ENCODE measurements at places on chromosomes 7 and 10.

DNA sequence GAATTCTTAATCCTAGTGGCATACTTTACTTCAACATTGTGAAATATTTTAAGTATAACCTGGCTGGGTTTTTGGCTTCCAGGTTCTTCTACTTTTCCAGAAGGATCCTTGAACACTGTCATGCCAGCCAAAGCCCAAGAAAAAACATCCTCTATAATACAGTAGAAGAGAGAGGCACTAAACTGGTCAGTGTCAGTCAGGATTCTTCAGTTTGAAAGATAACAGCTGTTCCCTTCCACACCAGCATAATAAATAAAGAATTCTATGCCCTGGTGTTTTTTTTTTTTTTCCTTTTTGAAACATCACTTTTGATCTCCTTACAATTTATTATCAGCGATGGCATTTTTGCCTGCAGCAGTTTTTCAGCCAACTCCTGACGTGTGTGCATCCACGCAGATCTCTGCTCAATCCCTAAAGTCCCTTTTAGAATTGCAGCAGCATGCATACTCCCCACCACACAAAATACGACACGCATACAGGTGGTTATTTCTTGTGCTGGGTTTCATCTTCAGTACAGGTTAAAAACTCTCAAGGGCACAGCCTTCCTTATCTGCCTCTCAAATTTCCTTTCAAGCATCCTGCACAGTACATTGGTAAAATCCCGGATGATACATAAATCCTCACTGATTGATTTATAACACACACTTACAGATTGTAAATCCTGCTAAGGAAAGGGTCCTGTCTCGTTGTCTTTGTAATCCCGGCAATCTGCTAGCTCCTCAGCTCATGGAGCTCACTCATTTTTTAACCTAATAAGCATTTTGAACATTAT, 100.2 kb downstream of the TPK1 start:
- no peak for DNase-seq

GRCh38 chr10:91551856-91552255, 81.0 kb downstream of the PPP1R3C start:
- DNase-seq: no peak

GRCh38 chr7:131302876-131303707, 24.6 kb upstream of the MKLN1 start:
- DNase-seq: peak; percentile 20

DNA sequence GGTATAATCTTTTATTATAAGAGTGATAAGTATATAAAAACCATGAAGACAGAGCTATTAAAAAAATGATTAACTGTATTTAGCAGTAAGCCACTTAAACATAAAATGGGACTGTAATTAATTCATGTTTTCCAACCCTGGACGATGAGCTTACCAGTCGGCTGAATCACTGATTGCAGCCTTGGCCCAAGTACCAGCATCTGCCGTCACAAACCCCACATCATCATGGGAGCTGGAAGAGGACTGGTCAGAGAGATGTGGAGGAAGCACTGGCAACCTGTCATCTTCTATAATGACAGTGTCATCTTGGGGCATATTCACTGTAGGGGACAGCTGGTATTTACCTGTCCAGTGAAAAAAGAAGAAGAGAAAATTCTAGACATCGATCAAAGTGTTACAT, 473.6 kb downstream of the PARD3 start:
- DNase-seq: no peak

All from activated T-cell treated with anti-CD3 and anti-CD28 coated beads, Interleukin-2, amount 50 U/mL, for 4 hours (primary cell).